ENCODE measurements at places on chromosomes 5 and 9.

DNA sequence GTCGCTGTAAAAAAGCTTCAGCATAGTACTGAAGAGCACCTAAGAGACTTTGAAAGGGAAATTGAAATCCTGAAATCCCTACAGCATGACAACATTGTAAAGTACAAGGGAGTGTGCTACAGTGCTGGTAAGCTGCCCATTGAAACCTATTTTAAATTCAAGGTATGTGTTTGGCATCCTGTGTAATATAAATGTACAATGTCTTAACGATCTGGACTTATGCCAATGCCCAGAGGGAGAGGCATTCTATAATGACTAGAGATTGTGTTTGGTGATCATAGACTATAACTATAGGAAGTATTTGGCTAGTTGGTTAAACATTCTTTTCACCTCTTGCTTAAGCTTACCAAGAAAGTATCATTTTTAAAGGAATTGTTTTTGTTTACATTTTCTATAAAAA lies 95.7 kb downstream of the INSL6 start:
- DNase-seq: no peak

- no peak for DNase-seq
These were observed 257.4 kb downstream of the TRIM36 start for GRCh38 chr5:114912189-114912920.

DNA sequence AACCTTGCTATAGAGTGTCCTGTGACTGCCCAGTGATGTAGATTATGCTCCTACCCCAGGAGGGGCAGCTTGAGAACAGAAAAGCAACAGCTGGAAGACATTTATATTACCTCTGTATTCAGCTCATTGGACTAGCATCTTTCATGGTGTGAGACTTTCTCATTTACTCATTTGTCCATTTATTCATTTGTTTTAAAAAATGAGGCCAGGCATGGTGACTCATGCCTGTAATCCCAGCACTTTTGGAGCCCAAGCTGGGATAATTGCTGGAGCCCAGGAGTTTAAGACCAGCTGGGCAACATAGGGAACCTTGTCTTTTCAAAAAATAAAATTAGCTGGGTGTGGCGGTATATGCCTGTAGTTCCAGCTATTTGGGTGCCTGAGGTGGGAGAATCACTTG lies 130.0 kb upstream of the LHFPL2 start:
- DNase-seq: no peak

DNA sequence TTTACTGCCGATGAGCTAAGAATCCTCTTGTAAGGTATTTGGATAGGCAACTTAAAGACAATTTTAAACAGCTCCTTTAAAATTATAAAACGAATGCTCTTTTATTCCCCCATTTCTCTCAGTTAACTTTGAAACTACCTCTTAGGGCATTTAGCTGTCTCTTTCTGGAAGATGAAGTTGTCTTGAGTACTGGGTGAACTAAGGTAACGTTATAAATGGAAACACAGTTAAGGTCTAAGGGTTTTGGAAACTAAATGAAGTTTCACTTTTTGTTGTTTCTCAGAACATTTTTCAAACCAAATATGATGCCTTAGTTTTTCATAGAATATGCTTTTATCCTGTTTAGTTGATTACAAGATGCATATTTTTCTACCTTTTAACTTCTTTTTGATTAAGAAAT lies 6.8 kb downstream of the UBE2R2 start:
- DNase-seq: no peak

- no peak for DNase-seq
These were observed 197.5 kb downstream of the CDK5RAP2 start for GRCh38 chr9:120382453-120382852.

DNA sequence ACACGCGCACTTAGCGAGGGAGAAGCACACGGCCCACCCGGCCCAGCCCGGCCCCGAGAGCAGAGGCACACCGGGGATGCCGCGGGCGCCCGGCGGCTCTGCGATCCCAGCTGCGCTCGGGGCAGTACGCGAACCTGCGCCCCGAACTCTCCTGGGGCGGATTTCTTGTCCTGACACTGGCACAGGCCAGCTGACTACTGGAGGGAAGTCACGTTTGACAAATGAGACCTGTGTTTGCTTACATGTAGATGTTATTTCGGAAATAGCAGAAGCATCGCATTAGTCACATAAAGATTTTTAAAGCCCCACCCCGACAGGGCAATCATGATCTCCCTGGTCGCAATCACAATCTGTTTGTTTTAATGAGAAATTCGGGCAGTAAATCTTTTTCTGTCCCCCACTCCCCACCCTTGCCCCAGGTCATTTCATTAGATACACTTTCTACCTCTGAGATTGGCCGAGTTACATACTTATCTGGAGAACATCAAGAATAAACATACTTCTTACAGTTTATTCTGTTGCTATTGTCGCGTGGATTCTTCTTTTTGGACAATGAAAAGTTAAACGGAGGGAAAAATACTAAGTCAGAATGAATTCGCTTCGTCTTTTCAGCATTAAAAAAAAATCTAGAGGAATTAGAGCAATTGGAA lies 518.9 kb downstream of the CTNND2 start:
- DNase-seq: no peak
